ENCODE measurements at places on chromosomes 12 and 14.
A peak's percentile ranks its signal among the peaks of the same experiment; 100 is the strongest.

DNA sequence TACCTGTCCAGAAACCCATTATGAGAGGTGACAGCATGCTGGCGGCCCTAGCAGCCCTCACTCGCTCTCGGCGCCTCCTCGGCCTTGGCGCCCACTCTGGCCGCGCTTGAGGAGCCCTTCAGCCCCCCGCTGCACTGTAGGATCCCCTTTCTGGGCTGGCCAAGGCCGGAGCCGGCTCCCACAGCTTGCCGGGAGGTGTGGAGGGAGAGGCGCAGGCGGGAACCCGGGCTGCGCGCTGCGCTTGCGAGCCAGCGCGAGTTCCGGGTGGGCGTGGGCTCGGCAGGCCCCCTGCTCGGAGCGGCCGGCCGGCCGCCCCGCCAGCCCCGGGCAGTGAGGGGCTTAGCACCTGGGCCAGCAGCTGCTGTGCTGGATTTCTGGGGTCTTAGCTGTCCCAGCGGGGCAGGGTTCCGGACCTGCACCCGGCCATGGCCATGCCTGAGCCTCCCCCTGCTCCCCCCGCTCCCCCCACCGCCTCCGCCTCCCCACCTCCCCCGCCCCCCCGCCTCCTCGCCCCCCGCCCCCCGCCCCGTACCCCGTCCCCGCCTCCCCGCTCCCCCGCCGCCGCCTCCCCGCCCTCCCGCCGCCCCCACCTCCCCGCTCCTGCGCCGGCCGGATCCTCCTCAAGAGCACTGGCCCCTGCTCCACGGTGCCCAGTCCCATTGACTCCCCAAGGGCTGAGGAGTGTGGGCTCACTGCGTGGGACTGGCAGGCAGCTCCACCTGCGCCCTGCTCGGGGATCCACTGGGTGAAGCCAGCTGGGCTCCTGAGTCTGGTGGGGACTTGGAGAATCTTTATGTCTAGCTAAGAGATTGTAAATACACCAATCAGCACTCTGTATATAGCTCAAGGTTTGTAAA is 163.1 kb downstream of the KLHL28 start:
- no peak for DNase-seq

- no peak for DNase-seq
These were observed 44.4 kb upstream of the GNG2 start for GRCh38 chr14:51816031-51816430.

- DNase-seq, result no peak
These were observed 415.4 kb upstream of the PRICKLE1 start for GRCh38 chr12:43004908-43005307.

- peak; percentile 86 for DNase-seq
These were observed 16.9 kb downstream of the PPTC7 start for GRCh38 chr12:110565894-110566871.

DNA sequence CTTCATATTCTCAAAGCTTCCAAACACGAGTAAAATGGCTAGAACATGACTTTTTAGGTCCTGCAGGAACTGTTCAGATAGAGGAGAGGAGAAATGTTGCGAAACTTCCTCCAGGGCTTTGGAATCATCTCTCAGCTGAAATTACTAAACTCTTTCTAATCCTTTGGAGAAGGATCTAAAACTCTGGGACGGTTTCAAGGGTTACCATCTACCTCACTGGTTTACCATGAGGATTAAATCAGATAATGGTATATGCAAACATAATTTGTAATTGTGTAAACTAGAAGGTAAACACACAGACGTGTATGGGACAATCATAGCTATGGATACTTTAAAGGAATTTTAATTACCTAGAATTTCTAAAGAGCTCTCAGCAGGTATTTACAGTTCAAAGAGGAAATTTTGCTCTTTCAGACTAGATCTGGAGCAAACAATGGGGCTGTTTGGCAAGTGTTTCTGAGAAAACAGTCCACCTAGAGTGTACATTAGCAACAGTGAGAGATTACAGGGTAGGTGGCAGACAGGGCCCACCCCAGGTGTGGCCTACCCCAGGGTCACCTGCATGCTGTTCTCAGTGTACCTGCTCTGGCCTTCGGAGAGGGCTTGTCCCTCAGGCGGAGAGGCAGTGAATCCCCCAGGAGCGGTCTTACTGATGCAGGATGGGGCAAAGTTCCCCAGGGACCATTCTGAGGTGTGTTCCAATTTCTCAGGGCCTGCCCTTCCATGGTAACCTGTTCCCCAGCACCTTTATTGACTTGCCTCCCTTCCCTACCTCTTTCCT is 124.7 kb upstream of the MAX start:
- DNase-seq, result no peak

- DNase-seq, result peak; percentile 81
These were observed at the start of gene WASHC3 for GRCh38 chr12:102061560-102062418. WASHC3 (minus strand) TSS chr12:102061991; CDS start chr12:102061962, 29 bp downstream.

DNA sequence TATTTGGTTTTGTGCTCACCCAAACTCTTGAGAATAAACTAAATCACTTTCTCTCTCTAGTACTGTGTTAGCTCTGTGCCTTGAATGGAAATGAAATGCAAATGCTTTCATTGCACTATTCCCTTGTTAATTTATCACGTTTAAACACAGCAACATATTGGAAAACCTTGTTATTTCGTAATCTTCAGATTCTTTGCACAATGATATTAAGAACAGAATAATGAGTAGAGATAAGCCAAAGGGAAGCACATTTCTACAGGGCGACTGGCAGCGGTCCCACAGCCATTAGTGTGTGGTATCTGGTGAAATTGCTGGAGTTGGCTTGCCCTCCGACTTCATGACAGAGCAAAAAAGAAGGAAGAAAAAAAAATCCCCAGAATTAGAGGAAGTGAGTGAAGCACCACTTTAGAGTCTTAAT is 166.1 kb upstream of the E2F7 start:
- no peak for DNase-seq

GRCh38 chr14:69484444-69485314 is at the start of gene PLEKHD1:
PLEKHD1 (plus strand) TSS chr14:69484728; CDS start chr14:69484966, 238 bp downstream.
- DNase-seq, result no peak

DNA sequence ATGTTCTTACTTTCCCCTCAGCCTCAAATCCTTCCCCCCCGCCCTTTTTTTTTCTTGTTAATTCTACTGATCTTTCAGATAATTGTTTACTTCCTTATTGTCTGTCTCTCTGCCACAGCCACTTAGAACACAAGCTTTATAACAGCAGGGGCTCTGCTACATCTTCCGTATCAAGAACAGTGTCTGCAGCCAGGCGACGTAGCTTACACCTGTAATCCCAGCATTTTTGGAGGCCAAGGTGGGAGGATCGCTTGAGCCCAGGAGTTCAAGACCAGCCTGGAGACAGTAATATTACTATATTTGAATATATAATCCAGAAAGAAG is 5.4 kb downstream of the SOS2 start:
- DNase-seq, result peak; percentile 26

DNA sequence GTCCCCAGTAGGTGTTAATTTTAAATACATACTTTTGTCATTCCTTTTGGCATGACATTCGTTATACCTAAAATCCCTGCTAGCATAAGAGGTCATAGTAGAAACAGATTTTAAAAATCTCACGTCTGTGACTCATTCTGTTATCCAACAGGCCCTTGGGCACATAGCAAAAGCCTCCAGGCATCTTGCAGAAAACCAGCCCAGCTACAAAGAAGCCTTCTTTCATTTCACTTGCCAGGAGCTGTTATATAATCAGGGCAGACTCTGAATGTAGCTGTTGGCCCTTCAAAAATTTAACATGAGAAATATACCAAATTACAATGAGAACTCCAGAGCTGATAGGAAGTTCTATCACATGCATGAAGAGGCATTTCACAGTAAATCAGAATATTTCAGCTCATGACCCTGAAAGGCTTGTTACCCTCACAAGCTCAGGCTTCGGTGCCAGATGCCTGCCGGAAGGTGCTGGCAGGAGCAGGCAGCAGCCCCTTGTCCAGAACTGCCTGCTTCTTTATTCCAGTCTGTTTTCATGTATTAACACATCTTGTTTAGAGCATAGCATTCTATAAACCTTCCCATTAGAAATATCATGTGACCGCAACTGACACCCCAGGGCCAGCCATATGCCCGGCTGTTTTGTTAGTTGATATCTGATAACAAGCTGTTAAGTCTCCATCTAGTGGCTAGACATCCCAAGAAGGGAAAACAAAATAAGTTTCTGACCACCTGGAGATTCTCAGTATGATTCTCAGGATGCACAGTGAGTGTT is 17.8 kb downstream of the E2F7 start:
- DNase-seq, result no peak

- DNase-seq, result no peak
These were observed 239.0 kb upstream of the EGLN3 start for GRCh38 chr14:34189866-34190265.

GRCh38 chr14:100402631-100403030 is 79.5 kb downstream of the SLC25A47 start:
- no peak for DNase-seq
